Neuronal stem cell (in vitro differentiated cells): ENCODE measurements at places on chromosomes 7 and 10.

GRCh38 chr7:131562941-131563340, 6.5 kb upstream of the PODXL start:
- no peak for DNase-seq
- no peaks in the 10 kb centered on the region for H3K27me3 ChIP-seq
- no peak overlapping the region for H3K27ac ChIP-seq
- no peak overlapping the region for H3K4me3 ChIP-seq
- peaks cover 9% of the 10 kb centered on the region for H3K4me1 ChIP-seq

- peaks cover 12% of the 10 kb centered on the region for H3K4me1 ChIP-seq
- no peak overlapping the region for H3K4me3 ChIP-seq
- H3K27ac ChIP-seq: no peak overlapping the region
- H3K27me3 ChIP-seq: peaks cover 3% of the 10 kb centered on the region
- H3K36me3 ChIP-seq: no peaks in the 10 kb centered on the region
Measured at GRCh38 chr10:71696628-71697326, 22.8 kb downstream of the C10orf105 start.

DNA sequence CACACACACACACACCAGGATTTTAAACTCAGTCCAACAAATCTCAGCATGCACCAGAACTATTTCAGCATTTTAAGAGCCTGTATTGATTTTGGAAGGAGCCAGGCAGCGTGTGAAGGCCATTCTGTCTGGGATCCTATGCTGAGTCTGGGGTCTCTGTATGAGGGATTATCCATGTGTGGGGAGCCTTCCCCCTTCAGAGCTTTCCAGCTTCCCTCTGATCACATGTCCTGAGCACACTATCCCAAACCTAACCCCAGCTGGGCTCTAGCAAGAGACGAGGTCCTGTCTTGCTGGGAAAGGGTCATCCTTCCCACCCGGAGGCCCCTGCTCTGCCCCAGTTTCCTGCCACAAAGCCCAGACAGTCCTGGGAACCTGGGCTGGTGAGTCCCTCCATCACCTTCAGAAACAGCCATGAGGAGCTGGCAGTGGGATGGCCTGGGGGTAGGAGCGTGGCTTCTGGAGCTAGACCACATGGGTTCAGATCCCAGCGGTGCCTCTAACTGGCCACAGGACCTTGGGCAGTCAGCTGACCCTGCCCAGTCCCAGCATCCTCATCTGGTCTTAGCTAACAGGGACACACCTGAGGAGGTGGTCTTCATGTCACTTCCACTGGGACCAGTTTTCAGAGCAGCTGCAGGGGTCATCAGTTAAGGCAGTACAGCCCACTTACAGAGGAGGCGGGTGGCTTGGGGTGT, 79.6 kb upstream of the RET start:
- H3K27me3 ChIP-seq: no peaks in the 10 kb centered on the region
- H3K36me3 ChIP-seq: no peaks in the 10 kb centered on the region
- no peak overlapping the region for H3K4me3 ChIP-seq
- H3K27ac ChIP-seq: no peak overlapping the region
- DNase-seq: no peak
- H3K4me1 ChIP-seq: no peaks in the 10 kb centered on the region

GRCh38 chr10:49173853-49174252, 14.3 kb downstream of the TMEM273 start:
- no peak overlapping the region for H3K4me3 ChIP-seq
- H3K27me3 ChIP-seq: peaks cover 3% of the 10 kb centered on the region
- no peak overlapping the region for H3K27ac ChIP-seq
- no peak for DNase-seq
- no peaks in the 10 kb centered on the region for H3K36me3 ChIP-seq

- no peak for DNase-seq
- H3K4me1 ChIP-seq: no peaks in the 10 kb centered on the region
- H3K27me3 ChIP-seq: peaks cover 69% of the 10 kb centered on the region
- H3K27ac ChIP-seq: no peak overlapping the region
- peak overlapping the region; percentile 75 for H3K4me3 ChIP-seq
Measured at GRCh38 chr10:28668363-28669226, 8.7 kb upstream of the BAMBI start.

DNA sequence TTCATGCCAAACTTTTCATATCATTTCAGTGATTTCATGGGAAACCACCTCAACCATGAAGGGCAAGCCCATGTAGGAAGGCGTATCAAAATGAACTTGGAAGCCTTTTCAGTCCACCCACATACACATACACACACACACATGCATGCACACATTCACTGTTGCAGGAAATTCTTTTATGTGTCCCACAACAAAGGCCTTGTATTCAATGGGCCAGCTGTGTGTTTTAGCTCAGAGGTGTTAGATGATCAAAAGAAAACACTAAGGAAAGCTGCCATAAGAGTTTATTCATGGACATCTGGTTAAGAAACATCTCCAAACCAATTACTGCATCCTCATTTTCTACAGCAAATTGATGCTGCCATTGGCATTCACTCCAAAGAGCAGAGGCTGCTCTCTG, 74.4 kb upstream of the STK17A start:
- H3K4me1 ChIP-seq: peaks cover 22% of the 10 kb centered on the region
- no peak overlapping the region for H3K27ac ChIP-seq

GRCh38 chr10:17523917-17524316, 69.5 kb upstream of the ST8SIA6 start:
- H3K27me3 ChIP-seq: no peaks in the 10 kb centered on the region
- no peak for DNase-seq
- no peaks in the 10 kb centered on the region for H3K36me3 ChIP-seq
- H3K4me3 ChIP-seq: no peak overlapping the region
- H3K4me1 ChIP-seq: no peaks in the 10 kb centered on the region

DNA sequence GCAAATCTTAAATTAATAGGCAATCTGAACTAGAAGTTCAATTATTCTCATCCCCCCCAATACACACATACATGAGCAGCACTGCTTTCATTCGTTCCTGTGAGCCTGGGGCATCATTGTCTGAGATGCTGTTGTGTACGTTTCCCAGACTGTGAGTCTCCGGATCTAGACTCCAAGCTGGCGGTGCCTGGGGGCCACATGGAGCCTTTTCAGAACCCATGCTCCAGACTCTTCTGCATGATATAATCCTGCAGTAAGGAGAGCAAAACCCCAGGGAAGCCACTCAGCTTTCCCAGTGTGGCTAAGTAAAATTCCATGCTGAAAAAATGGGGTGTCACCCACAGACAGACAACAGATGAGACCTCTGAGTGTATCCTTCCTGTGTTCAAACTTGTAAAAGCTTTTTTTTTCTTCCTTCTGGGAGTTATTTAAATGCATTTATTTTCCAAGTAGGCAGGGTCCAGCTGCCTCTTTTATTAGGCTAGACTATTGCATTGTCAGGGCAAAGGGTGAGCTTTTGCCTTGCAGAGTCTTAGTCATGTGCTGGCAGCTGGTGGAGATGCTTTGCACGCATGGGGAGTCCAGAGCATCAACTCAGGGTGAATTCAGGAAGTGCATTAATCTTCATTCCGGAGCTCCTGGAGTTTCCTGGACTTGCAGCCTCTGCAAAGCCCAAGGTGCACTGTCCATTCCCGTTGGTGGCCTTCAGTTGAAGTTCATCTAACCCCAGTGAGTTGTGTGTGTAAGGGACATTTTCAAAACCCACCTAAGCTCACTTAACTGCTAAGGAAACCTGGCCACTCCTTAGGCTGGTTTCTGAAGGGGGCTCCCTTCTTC, 185.7 kb upstream of the ADO start:
- no peak overlapping the region for H3K4me3 ChIP-seq
- no peak overlapping the region for H3K27ac ChIP-seq
- peaks cover 1% of the 10 kb centered on the region for H3K4me1 ChIP-seq
- no peak for DNase-seq

GRCh38 chr10:95569368-95569767, 8.2 kb upstream of the SORBS1 start:
- no peak overlapping the region for H3K27ac ChIP-seq
- no peaks in the 10 kb centered on the region for H3K36me3 ChIP-seq
- H3K4me3 ChIP-seq: no peak overlapping the region
- H3K4me1 ChIP-seq: no peaks in the 10 kb centered on the region
- no peaks in the 10 kb centered on the region for H3K27me3 ChIP-seq

GRCh38 chr7:42747044-42747443, 164.8 kb downstream of the C7orf25 start:
- no peak overlapping the region for H3K27ac ChIP-seq
- H3K4me1 ChIP-seq: no peaks in the 10 kb centered on the region
- no peaks in the 10 kb centered on the region for H3K36me3 ChIP-seq
- no peak overlapping the region for H3K4me3 ChIP-seq
- no peaks in the 10 kb centered on the region for H3K27me3 ChIP-seq
- DNase-seq: no peak

- H3K36me3 ChIP-seq: no peaks in the 10 kb centered on the region
- no peak overlapping the region for H3K27ac ChIP-seq
- DNase-seq: no peak
- H3K4me1 ChIP-seq: peaks cover 3% of the 10 kb centered on the region
- H3K4me3 ChIP-seq: no peak overlapping the region
Measured at GRCh38 chr7:77238703-77239136, 39.1 kb upstream of the FGL2 start.

DNA sequence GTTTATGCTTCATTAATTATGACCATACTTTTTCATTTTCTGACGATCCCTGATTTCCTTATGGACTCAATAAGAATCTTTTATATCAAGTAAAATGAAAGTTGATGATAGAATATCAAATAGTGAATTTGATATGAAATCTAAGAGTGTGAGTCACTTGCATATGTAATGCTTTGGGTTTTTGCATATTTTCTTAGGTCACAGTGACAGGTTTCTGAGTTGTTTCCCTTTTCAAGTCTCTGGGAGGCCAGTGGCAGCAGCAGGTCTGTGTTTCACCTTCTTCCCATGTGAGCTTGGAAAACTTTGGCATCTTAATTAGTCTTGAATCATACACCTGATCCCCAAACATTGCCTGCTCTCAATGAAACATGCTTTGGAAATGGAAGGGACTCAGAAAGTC, 34.7 kb upstream of the GJD4 start:
- H3K36me3 ChIP-seq: peaks cover 14% of the 10 kb centered on the region
- H3K27me3 ChIP-seq: no peaks in the 10 kb centered on the region
- no peak overlapping the region for H3K27ac ChIP-seq
- H3K4me1 ChIP-seq: no peaks in the 10 kb centered on the region
- no peak for DNase-seq
- no peak overlapping the region for H3K4me3 ChIP-seq

GRCh38 chr7:70787286-70787685, 344.7 kb upstream of the GALNT17 start:
- no peak overlapping the region for H3K27ac ChIP-seq
- H3K4me1 ChIP-seq: peaks cover 5% of the 10 kb centered on the region
- DNase-seq: no peak
- no peaks in the 10 kb centered on the region for H3K27me3 ChIP-seq
- peaks cover 26% of the 10 kb centered on the region for H3K36me3 ChIP-seq
- H3K4me3 ChIP-seq: no peak overlapping the region

GRCh38 chr10:129697463-129698247, 230.6 kb downstream of the MGMT start:
- DNase-seq: no peak
- no peak overlapping the region for H3K4me3 ChIP-seq
- H3K27me3 ChIP-seq: no peaks in the 10 kb centered on the region
- H3K36me3 ChIP-seq: no peaks in the 10 kb centered on the region
